ENCODE measurements at places on chromosomes 3 and 15.
A peak's percentile ranks its signal among the peaks of the same experiment; 100 is the strongest.

DNA sequence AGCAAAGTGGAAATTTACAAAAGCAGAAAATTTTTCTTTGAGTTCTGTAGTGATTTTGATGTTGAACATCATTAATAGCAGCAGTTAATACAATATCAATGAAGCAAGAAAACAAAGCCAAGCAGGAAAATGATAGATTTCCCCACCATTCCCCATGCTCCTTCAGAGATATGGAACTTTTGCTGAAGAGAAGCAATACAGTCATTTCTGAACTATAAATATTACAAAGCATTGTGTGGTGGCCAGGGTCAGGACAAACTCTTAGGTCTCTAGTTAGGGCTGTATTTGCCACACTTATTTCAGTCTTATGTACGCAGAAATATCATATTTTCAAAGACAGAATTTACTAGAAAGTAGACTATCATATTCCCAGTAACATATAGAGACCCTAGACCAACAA is 88.8 kb upstream of the P3H2 start:
- DNase-seq, result no peak

DNA sequence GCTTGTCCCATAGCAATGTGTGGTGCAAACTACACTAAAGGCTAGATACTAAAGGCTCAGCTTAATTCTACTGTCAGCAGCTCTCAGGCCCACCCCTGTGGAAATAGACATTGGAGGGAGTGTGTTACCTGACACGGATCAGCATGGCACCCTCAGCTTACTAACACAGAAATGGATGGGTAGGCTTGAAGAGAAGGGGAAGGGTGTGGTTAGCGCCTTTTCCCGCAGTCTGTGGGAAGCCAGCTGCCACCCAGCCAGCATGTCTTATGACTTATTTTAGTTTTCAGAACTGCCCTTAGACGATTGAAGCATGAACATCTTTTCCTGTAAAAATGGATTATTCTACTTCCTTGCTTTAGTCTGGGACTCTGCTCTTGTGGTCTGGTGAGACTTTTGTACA is 25.8 kb upstream of the ADPGK start:
- no peak for DNase-seq

DNA sequence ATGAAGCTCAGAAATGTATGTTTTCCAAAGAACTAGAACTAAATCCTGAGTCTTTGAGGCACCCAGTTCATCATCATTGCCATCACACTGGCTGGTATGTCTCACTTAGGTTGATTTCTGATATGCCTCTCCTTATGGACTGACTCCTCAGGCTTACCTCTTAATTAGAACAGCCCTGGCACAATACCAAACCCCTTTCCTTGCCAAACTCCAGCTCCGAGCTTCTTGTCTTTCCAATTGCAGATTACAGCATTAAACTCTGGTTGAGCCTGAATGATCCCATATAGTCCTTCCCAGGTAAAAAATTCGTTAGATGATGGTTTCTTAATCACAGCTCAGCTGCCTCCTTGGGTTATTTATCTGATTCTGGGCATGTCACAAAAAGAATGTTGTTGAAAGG is 66.3 kb downstream of the RTP4 start:
- DNase-seq, result no peak

- DNase-seq, result no peak
Observed at GRCh38 chr3:48404440-48405342, 25.2 kb downstream of the PLXNB1 start.

DNA sequence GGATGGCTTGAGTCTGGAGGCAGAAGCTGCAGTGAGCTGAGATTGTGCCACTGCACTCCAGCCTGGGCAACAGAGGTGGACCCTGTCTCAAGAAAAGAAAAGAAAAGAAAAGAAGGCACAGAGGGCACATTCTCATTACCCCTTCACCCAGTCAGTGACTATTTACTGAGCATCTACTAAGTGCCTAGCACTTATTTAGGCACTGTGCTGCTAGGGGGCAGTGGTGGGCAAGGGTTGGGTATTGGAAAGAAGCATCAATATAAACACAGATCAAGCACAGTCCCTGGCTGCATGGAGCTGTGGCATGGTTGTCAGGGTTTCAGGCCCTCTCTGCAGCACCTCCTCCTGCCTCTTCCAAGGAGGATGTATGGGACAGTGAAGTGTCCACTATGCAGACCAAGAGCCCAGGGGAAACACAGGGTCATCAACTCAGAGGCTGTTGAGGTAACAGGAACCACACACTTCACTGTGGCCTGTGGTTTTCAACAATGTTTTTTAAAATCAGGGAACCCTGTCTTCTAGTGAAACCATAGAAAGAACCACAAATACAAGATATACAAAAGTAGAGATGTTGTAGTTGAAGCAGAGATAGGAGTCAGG is 138.5 kb downstream of the RAB11A start:
- DNase-seq, result no peak

DNA sequence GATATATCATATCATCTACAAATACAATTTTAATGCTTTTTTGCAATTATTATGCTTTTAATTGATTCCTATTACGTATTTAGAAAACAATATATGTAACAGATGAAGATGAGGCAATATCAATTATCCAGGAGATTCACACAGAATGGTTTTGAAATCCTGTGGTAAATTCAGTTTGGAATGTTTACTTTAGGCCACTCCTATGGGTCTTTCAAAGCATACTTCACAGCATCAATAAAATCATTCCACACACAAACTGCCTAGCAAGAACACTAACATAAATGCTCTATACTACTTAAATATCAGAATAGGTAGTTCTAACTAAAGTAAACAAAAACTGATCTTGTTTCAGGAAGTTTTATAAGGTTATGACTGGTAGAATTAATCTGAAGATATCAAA is 90.5 kb downstream of the FAM227B start:
- DNase-seq, result no peak

DNA sequence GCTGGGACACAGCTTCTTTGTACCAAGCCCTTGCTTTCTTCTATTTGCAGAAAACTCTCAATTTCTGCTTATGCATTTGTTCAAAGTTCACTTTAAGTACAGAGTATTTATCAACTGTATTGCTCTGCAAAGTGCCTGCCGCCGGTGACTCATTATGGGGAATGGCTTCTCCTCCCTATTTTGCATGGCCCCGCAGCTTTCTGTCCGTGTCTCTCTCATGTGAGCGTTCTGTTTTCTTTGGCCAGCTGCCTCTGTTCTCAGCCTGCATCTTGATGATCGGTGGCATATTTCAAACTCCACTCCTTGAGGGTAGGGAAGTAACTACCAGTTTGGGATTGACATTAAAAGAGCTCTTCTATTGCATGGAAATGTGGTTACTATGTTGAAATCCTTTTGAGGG is 28.6 kb upstream of the ST8SIA2 start:
- DNase-seq, result peak; percentile 22

DNA sequence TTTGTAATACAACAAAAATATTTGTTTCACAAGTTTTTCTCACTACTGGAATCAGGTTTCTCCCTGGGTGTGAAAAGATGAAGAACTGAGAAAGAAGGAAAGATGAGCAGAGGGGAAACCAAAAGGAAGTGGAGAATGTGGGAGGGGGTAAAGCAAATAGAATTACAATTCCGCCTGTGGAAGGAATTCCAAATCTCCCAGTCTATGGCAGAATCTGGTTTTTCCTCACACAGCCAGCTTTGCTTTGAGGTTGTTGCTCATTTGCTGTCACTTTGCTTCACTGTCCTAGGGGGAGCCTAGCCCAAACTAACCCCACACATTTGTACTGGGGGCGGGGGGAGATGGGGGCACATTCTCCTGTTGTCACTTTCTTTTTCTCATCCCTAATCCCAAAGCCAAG is 43.9 kb downstream of the RPL22L1 start:
- DNase-seq, result no peak

DNA sequence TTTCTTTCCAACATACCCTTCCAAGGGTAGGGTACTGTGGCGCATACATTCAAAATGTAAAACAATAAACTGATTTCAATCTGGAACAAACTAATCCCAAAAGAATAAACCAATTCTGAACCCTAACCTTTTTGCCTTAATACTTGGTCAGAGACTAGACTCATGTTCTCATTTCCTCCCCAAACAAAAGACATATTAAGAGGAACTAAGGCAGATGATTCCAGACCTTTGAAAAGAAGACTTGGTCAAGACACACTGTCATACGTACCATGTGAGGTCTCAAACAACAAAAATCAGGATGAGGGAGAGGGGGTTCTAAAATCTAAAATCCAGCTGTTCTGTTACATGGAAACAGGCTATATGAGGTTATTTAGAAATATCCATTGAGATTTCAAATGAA is 102.1 kb downstream of the RFTN1 start:
- DNase-seq, result no peak

DNA sequence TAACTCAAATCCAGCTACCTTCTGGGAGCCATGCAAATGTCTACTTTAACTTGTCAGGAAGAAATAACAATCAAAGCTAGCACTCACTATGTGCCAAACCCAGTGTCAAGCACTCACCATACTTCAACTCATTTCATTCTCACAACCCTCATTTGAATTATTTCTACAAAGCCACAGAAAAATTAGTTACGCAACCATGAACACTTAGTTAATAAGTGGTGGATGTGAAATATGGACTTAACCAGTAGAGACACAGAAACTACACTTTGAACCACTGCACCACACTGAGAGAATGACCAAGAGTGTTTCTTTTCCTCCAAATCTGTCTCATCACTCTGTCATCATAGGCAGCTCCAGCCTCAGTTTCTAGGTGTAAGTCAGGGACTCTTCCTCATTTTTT is 91.0 kb upstream of the MBNL1 start:
- no peak for DNase-seq

DNA sequence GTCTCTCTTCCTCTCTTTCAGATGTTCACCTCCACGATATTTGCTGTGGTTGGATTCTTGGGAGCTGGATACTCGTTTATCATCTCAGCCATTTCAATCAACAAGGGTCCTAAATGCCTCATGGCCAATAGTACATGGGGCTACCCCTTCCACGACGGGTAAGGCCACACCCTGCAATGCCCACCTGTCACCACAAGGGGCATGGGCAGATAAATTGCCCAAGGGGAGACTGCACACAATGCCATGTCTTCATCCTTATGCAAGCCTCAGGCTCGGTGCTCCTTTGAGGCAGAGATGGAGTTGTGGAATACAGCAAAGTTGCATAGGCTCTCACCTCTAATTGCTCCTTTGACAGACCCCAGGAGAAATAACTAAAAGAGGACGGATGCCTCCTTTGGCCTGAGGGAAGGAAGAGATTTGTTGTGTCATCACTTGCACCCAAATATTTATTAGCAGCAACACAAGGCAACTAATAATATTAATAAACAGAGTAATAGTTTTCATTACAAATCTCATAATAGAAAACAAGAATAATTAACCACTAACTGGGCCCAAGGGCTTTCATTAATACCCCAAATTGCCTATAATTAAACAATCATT is 13.2 kb downstream of the TM4SF4 start:
- no peak for DNase-seq

DNA sequence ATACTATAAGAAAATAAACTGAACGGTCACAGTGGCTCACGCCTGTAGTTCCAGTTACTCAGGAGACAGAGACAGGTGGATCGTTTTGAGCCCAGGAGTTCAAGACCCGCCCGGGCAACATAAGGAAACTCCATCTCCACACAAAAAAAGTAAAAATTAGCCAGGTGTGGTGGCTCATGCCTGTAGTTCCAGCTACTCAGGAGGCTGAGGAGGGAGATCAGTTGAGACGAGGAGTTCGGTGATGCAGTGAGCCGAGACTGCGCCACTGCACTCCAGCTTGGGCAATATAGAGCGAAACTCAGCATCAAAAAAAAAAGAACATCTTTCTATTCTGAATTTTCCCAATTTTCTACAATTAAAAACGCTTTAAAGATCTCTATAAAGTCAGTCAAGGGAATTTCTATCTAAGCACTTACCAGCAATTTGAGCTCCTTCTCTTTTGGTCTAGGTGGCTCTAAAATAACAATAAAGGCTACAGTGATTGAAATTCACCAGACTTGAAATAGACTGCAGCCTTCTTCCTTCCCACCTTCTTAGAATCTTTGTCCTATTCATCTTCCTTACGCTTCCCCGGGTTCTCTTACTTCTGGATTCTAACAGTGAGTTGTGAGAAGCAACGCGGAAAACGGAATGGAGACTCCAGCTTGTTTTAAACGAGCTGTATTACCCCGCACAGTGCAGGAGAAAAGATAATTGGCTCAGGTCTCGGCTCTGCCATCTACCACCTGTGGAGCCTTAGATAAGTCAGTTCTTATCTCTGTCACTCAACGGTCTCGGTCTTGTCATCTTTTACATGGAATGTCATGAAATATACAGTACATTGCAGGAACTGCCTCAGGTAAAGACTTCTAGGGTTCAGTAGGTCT is 812 bp upstream of the SEC62 start:
- no peak for DNase-seq

GRCh38 chr3:50132421-50133282 is 22.5 kb upstream of the SEMA3F start:
- DNase-seq, result no peak

GRCh38 chr15:101476756-101477155 is 12.8 kb downstream of the PCSK6 start:
- no peak for DNase-seq

GRCh38 chr3:196216681-196217211 is 412 bp downstream of the SLC51A start:
- DNase-seq, result no peak
